Stimulated activated CD8-positive, alpha-beta memory T cell treated with anti-CD3 and anti-CD28 coated beads, Interleukin-15, amount 100 ng/mL, for 24 hours (primary cell): ENCODE measurements at places on chromosomes 6 and 20.

DNA sequence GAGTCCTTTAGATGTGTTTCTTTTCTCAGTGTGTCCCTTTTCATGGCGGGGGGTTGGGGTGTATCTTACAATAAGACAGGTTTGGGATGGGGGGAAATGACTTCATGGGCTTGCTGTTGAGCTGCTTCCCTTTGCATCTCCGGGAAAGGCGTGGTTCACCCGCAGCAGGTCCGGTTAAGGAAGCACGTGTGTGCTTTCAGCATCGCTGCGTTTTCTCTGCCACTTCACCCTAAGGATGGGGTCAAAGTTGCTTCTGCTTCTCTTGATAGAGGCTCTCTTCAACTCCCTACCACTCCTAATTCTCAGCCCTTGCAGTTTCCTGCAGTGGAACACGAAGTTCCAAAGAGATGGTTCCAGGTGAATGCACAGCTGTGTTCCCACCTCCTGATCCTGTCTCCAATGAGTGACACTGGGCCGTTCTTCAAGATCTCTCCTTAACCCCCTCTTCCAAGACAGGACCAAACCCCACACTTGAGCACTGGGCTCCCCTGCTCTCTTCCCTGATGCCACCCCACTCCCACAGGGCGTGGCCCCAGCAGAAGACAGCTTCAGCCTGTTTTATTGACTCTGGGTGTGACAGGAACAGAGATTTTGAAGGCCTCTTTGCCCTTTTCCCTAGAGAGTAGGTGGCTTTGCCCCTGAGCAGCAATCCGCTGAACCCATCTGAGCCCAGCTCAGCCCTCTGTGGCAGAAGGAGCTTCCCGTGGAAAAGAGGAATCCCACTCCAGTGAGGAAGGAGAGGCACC lies 85.2 kb downstream of the PLEKHG1 start:
- no peak for DNase-seq

DNA sequence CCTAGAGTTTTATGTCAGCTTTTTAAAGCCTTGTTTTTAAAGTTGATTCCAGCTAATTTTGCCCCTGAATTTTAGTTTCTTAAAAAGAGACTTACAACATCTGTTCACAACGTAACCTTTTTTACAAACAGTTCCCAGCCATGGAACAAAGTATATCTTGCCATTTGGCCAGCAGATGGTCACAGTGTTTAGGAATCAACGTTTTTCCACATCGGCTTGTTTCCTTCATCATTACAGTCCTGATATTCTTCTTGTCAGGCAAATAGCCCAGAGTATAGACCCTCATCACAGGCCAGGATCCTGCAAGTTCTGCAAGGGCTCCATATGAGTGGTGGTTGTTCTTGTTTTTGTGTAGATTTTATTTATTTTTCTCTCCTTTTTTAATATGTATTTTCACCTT lies 341.7 kb upstream of the HTR1E start:
- DNase-seq: no peak

GRCh38 chr6:143505111-143505510 lies 6.4 kb downstream of the FUCA2 start:
- no peak for DNase-seq

DNA sequence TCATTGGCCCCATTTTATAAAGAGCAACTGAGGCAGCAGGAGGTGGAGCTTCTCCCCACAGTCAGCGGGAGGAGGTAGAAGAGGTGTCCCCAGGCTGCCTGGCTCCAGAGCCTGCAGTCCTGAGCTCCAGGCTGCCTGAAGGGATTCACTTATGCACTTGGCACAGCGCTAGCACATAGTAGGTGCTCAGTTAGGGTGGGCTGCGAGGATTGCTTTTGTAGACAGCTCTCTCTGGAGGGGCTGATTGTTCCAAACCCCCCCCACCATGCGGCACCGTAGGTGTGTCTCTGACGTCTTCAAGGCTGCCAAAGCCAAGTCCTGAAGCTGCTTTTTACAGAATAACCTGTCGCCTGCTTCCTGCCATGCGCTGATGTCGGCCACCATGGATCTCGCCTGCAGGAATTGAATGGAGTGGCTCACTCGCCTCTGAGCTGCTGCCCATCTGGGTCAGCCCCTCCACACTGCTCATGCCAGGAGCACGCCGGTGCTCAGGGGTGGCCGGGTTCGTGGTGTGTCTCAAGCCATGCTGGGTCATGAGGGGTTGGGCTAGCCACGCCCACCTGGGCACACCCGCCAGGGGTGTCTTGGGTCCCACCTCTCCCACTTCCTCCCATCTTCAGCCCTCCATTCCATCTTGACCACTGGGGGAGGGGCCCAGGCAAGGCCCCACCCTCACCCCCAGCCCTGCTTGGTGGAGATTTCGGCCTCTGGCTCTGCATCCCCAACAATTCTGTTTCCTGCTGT lies 59.8 kb downstream of the BCAS4 start:
- no peak for DNase-seq

DNA sequence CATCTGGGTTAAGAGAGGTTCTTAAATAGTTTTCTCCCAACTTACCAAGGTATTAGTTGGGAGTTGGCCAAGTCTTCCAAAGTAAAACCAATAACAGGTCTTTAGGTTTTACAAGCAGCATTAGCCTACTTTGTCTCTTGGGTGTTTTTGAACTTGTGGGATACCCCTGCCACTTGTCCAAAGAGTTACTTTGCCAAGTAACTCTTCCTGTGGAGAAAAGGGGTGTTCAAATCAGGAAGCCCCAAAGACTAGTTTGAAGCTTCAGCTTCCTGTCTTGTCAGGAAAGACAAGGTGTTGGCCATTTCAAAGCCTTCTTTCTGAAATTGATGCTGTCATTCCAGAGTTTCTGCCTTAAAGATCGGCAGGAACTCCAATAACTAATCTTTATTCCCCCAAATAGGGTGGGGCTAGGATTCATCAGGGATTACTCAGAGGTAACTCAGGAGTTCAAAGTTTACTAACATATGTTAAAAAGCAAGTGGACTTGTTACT lies 822 bp downstream of the RAB22A start:
- no peak for DNase-seq

- DNase-seq: no peak
Observed at GRCh38 chr6:67606906-67607828, 1027.9 kb upstream of the ADGRB3 start.

- DNase-seq: no peak
Observed at GRCh38 chr6:168988280-168988679, 265.4 kb downstream of the THBS2 start.

DNA sequence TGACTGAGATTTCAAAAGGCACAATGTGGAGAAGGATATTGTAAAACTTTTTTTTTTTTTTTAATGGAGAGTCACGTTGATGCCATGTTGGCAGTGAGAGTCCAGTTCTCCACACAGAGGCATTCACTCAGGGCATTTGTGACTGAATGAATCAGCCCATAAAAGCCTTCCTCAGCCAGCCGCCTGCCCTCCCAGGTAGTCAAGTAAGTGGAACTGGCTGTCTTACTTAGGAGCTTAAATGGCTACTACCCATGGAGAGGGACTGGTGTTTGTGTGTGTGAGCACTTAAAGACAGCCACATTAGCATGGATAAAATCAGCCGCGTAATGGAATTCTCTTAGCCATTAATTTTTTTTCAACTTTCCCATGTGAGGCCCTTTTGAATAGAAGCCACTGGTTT lies 12.6 kb downstream of the AAR2 start:
- DNase-seq: no peak

DNA sequence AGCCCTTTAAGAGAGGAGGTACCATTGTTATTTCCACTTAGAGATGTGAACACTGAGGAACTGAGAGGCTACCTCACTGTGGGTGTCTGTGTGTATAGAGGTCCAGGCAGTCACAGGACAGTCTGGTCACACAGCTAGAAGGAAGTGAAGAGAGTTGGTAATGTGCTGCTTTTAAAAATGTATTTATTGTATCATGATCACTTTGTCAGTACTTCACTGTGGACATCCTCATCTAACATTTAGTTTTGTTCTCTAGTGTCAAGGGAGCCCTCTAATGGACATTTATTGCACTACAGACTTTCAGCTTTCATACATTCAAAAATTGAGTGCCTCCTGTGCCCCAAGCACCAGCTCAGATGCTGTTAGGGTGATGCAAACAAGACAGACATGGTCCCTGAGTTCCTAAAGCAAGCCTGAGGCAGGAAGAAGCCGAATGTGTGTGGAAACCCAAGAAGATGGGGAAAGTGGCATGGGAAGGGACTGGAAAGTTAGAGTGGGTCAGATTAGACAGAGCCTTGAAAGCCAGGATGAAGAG lies 123.0 kb downstream of the SLC16A10 start:
- no peak for DNase-seq

DNA sequence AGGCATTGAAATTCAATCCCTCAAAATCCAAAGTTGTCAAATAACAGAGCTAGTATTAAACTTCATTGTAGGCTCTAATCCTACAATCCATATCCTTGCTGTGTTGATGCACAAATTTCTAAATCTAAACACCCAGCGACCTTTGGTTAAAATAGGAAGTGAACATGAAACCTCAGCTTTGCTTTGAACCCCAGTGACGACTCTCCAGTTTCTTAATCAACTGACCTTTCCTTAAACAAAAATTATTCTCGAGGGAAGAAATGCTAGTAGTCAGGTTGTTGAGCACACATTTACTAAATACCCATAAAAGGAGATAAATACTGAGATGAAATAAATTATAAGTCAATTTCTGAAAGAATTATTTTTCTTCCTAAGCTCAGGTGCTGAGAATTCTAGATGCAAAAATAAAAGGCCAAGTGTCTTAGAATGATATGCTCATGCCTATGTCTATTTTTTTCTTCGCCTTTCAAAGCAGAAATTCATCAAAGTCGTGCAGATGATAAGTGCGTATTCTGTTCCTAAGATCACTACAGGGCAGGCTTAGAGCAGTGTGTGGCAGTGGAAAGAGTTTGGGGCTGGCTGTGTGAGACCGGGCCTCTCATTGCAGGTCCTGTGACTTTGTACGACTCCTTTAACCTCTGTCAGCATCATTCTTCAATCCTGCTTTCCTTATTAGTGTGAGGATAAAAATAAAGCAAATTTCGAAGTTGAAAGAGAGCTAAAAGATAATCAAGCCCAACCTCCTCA lies 208.7 kb downstream of the PRL start:
- DNase-seq: no peak

GRCh38 chr20:25056690-25057233 lies 1.2 kb downstream of the ACSS1 start:
- no peak for DNase-seq

GRCh38 chr20:20373091-20373571 lies 5.2 kb downstream of the INSM1 start:
- DNase-seq: no peak

- no peak for DNase-seq
Observed at GRCh38 chr6:56794421-56794820, 151.7 kb upstream of the DST start.

GRCh38 chr6:2738373-2738979 lies 12.2 kb downstream of the MYLK4 start:
- no peak for DNase-seq

- no peak for DNase-seq
Observed at GRCh38 chr20:56605261-56605996, 23.7 kb upstream of the TFAP2C start.

DNA sequence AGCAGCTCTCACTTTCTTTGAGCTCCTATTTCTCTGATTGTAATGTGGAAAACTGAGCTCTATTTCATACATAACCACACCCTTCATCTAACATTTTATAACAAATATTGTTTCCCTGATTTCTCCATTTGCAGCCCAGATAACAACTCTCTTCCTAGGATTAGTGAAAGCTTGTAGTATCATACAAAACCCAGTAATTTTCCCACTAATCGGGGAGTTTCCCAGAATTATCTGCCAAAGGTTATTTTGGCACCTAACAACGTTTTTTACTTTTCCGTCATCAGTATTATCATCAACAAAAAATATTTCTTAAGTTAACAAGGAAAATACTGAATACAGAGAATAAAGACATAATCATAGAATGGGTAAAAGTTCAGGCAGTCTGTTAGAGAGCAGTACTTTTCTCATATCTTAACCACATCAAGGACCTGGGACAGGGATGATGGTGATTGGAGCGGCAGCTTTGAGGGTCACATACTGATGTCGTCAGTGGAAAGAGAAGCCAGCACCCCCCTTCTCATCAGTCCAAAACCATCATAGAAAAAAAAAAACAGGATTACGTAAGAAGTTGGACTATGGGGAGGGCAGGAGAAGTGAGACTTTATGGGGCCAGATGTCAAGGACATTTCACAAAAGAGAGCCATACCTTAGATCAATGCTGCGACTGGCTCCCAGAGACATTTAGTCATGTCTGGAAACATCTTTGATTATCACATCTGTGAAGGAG lies 166.1 kb upstream of the TNFAIP3 start:
- no peak for DNase-seq

DNA sequence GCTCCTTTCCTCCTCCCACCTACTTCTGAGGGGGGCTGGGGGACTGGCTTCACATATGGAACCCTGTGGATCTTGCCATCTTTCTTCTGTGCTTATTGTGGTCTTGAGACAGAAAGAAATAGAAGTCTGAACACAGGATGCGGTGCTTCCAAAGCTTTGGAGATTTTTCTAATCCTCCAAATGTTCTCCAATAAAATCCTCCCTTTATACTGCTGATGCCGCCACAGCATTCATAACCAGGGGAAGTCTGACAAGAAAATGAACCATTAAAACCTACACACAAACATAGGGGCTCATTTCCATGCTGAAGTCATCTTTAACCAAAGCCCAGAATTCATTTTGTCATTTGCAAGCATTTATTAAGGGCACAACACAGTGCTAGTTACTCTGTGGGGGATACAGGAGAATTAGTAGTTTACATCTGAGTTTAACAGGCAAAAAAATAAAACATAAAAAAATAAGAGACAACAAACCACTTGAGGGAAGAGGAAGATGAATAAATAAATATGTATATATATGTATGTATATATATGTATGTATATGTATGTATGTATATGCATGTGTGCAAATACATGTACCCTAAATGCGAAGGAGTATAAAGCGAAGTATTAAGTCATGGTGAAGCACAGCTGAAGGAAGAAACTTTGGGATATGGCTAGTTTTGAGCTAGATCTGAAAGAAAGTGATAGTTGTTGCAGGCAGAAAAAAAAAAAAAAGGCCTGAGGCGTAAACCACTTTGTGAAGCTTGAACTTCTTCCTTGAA lies 5.9 kb upstream of the PTPRK start:
- no peak for DNase-seq

DNA sequence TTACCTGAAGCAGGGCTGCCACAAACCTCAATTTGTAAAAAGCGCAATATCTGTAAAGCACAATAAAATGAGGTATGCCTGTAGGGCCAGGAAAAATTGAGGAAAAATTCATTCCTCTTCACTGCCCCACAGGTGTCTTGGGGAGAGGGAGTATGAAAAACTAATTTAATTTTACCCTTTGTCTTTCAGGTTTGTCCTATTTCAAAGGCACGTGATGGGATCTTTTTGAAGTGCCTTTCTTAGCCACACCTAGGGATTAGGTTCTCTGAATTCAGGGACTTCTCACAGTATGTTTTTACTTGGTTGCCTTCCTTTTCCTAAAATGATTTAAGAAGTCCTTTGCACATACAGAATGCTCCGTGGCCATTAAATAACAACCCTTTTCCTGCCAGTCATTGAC lies 71.9 kb downstream of the NCOA3 start:
- DNase-seq: no peak

- DNase-seq: no peak
Observed at GRCh38 chr6:1477432-1478090, 88.2 kb downstream of the FOXF2 start.

GRCh38 chr20:46559001-46559400 lies 8.5 kb upstream of the OCSTAMP start:
- DNase-seq: no peak
